ENCODE measurements at places on chromosomes 2 and 18.

DNA sequence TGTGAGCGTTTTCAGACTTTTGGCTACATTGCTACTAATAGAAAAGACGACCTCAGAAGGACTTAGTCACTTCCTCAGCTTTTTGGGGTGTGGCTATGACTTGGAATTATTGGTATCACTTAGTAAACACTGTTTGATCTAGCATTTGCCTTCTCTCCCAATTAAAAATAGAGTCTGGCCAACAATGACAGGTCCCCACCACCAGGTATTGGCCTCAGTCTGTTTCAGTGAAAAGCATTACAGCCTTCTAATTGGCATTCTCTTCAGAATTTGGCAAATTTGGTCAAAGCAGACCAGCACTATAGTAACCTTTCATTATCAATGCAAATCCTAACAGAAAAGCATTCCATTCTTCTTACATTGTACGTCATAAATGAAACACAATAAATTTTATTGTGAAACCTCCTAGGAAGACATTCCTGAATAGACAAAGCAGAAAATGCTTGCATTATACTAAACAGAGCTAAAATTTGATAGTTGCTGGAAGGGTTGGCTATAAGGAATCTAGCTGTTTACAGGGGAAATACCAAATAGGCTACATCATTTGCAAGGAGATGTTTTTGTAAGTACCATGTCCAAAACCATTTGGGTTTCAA is 613.9 kb downstream of the IRS1 start:
- no peak for DNase-seq

DNA sequence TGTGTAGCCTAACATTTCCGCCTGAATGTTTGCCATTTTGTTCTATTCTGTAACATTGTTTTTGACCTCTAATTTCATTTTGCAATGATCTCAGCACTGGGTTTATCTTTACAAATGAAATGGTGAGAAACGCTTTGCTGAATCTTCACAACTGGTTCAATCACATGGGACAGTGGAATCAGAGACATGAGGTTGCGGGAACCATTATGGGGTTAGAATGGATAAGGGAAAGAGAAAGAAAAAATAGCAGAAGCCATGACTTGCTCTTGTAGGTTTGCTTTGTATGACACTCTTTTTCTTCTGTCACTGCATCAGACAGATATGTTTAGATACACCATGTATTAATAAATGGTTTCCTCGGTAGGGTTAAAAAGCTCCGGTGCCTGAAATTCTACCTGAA is 114.3 kb upstream of the PELI1 start:
- DNase-seq = no peak

- no peak for DNase-seq
Measured at GRCh38 chr18:51478908-51479307, 281.4 kb upstream of the MEX3C start.

- no peak for DNase-seq
Measured at GRCh38 chr2:179234658-179235240, 29.9 kb downstream of the SESTD1 start.

DNA sequence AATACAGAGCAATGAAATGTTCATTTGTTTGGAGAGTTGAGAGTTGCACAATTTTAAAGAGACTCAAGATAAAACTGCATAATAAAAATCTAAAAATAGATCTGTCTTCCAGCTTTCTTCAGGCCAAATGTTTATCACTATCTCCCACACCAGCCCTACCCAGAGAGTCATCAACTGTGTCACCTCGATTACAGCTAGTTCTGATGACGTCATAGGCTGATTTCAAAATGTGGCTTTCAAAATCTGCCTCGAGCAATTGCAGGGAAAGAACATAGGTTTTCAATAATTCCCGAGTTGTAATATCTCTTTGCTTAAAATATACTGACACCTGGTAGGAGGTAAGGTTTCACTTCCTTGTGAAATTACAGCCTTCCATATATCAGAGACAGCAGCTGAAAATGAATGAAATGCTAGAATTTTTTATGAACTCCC is 677.6 kb upstream of the ID2 start:
- no peak for DNase-seq

- peak; percentile 48 for DNase-seq
Measured at GRCh38 chr18:79577451-79578395, 101.9 kb upstream of the CTDP1 start.

GRCh38 chr2:54666131-54666633 is 57.3 kb upstream of the EML6 start:
- no peak for DNase-seq

- DNase-seq = peak; percentile 57
Measured at GRCh38 chr2:25664183-25664964, 9.0 kb downstream of the DTNB start.

DNA sequence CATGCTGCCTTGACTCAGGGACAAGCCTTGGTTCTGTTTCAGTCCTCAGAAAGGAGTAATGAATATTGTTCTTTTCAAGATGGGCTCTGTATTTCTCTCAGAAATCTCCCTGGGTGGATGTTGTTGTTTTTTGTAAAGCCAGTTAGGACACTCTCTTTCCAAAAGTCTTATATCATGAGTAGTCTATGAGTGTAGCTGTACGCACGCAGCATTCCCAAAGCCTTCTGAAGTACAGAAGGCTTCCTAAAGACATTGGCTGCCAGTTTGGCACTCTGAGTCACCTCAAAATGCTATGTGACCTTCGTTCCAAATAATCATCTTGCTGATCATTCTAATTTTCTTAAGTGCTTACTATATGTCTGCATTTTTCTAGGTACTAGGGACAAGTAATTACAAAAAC is 16.7 kb upstream of the GTF2A1L start:
- no peak for DNase-seq

DNA sequence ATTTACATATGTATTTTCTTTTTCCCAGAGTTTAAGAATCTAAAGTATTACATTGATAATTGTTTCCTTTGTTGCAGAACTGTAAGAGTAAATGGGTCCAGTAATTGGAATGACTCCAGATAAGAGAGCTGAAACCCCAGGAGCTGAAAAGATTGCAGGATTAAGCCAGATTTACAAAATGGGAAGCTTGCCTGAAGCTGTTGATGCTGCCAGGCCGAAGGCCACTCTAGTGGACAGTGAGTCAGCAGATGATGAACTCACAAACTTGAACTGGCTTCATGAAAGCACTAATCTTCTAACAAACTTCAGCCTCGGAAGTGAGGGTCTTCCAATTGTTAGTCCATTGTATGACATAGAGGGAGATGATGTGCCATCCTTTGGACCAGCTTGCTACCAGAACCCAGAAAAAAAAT is 183.8 kb upstream of the STON1 start:
- DNase-seq = peak; percentile 65

- DNase-seq = no peak
Measured at GRCh38 chr2:60557486-60557864, 4.0 kb upstream of the BCL11A start.
